ENCODE measurements at places on chromosomes 1 and 21. TPM values are rescaled to one million over a fixed set of nuclear protein-coding genes. Genes with fewer than 3 reads are reported as not detected.

GNG4 gene
- total RNA-seq: 2.0 TPM

CD2 gene
- not detected for total RNA-seq

KRTAP13-1 gene
- not detected for total RNA-seq

TP73 gene
- not detected for total RNA-seq

CELA2A gene
- not detected for total RNA-seq

OLIG2 gene
- total RNA-seq: not detected

RNU1-1 gene
- 1,564 TPM for total RNA-seq

COL8A2 gene
- total RNA-seq: 2.5 TPM

RNU1-4 gene
- 2,189 TPM for total RNA-seq

MARK1 gene
- not detected for total RNA-seq

LCE1B gene
- total RNA-seq: not detected

PHLDA3 gene
- total RNA-seq: 103 TPM

CDC7 gene
- total RNA-seq: 8.7 TPM

LCE2A gene
- total RNA-seq: 18.6 TPM

FAM131C gene
- 0.51 TPM for total RNA-seq

MTARC1 gene
- 1.5 TPM for total RNA-seq

CNR2 gene
- total RNA-seq: not detected
